RPMI8226 (cell line): ENCODE measurements at places on chromosomes 2 and 18.

DNA sequence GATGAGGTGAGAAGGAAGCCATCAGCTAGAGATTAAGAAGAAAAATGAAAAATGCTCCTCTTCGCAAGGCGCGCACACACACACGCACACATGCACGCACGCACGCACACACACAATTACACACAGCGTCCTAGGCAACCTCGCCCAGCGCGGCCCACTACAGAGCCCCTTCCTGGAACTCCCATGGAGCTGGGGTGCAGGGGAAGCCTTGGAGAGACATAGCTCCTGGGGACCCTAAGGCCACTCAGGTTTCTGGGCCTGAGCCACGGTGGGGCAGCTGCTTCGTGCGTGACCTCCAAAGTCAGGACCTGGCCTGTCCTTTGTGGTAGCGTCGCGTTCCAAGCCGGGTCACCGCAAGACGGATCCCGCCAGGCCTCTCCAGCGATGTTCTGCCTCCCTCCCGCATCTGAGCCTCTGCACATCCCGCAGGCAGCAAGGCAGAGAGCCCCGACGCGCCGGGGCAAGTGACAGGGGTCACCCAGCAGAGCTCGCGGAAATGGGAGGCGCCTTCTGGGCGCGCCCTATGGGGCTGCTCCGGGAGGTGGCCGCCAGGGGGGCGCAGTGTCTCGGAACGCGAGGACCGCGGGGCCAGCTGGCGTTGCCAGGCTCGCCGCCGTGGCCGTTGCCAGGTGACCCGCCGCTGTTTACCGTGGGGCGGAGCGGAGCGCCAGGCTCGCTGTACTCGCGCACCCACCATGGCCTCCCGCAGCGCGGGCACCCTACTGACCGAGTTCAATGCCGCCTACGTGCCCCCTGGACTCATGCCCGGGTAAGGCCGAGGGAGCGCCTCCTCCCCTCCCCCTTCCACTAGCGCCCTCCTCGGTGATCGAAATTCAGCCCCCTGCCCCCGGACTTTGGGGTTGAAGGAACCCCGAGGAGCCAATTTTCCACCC, 79.0 kb downstream of the CIB4 start:
- peak; percentile 77 for DNase-seq

DNA sequence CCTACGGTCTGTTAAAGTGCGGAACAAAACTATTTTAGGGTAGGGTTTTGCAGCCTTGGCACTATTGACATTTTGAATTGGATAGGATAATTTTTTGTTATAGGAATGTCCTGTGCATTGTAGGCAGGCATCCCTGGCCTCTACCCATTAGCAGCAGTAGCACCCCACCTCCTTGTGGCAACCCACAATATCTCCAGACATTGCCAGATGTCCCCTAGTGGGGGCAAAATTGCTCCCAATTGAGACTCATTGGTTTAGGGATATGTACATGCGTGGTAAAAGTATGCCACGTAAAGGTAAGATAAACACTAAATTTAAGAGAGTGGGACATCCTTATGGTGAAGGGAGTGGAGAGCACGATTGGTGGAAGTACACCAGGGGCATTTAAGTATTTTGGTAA, 4.6 kb downstream of the MIB1 start:
- peak; percentile 30 for DNase-seq

DNA sequence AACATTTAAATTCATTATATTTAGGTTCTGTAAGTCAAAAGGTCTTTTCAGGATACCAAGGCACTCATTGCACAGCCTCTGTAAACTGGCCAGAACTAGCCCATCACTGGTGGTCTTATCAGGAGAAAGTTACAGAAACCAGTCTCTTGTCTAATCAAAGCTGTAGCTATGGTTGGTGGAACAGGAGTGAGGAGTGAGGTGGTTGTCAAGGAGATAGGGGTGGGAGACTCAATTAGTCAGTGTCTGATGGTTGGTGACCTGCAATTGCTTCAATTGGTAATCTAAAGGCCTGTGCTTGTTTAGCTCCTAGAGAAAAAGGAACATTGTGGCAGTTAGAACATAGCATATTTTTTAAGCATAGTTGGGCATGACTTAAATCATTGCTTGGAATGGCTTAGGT, 458.6 kb upstream of the CDH2 start:
- DNase-seq = no peak

DNA sequence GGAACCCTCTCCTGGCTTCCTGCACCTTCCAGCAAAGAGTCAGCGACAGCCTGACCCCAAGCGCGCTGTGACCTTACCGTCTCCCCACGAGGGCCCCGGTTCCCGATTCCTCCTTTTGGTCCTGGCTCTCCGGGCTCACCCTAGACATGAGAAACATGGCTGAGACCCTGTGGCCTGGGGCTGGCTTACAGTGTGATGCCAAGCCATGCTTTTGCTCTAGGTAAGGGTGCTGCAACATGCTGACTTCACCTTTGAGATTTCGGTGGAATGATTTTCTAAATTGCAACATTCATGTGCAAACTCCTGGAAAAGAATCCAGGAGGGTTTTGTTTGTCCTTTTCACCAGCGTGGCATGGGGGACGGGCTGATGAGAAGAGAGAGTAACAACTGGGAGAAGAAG, 63.9 kb downstream of the COL6A3 start:
- DNase-seq = no peak

GRCh38 chr2:162300266-162300665, 18.2 kb downstream of the IFIH1 start:
- no peak for DNase-seq

DNA sequence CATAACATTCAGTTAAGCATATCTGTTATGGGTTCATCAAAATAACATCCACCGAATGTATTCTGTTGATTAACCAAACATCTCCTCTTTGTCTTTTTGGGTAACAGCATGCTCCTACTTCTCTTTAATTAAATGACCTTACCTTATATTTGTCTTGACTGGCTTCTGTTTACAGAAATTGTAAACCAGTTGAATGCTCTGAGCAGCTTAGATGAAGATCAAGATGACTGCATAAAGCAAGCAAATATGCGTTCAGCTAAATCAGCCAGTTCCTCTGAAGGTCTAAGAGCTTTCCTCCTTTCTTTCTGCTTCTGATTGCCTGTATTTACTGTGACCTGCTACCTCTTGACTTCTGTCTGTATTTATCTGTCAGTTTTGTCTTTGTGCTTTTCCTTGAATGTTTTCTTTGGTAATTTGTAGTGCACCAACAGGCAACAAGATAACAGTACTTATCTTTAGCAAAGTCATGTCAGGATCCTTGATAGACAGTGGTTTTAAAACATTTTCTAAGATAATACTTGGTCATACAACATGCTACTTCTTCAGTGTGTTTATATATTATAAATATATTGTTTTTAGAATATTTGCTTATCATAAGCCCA, 152.8 kb downstream of the EHBP1 start:
- no peak for DNase-seq

- DNase-seq = peak; percentile 15
Measured at GRCh38 chr2:105403783-105404698, 5.2 kb upstream of the FHL2 start.

- DNase-seq = no peak
Measured at GRCh38 chr18:37535968-37536367, 29.6 kb downstream of the CELF4 start.

GRCh38 chr2:203739351-203739750, 32.9 kb downstream of the CD28 start:
- no peak for DNase-seq

DNA sequence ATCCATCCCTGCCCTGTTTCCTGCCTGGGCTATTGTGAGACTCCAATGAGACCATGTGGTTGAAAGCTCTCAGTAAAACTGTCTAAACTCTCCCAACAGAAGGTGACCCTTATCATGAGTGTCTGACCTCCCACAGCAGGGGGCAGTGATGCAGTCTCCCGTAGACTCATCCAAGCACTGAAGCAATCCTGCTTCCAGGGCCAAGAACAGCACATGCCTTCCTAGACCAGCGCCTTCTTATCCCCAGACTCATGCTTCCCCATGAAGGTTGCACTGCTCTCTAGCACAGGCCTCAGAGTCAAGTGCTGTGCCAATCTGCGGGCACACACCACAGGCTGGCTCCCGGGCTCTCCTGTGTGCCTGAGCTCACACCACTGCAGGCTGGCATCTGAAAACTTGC, 112.3 kb downstream of the TNS1 start:
- DNase-seq = no peak

GRCh38 chr18:3808985-3809780, 359.2 kb downstream of the TGIF1 start:
- no peak for DNase-seq

DNA sequence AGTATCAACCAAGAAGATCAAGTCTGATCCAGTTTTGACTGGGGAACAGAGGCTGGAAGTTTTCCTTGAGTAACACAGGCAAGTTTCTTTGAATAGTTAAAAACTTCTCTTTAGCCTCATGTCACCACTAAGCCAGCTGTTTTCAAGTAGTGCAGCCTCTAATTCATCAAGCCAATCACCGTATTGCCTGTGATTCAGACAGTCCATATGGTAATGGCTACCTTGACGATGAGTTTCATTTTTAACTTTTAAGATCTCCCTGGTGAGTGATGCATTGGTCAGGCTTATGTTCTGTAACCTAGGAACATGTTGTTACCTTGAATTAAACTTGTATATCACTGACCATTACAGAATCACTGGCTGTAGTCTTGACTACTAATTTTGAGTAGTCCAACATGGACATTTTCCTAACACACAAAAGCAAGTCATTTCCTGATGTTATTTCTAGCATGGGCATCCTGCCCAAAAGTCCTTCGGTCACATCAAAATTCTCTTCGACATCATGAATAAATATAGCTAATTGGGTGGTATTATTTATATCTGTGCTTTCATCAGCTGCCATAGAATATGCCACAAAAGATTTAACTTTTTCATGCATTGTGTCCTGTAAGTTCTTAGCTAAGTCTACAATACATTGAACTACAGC, 238.8 kb upstream of the GCFC2 start:
- no peak for DNase-seq

GRCh38 chr2:230668939-230669303, 43.7 kb upstream of the CAB39 start:
- DNase-seq = no peak

GRCh38 chr2:38959938-38960608, 70.4 kb downstream of the ARHGEF33 start:
- peak; percentile 90 for DNase-seq

DNA sequence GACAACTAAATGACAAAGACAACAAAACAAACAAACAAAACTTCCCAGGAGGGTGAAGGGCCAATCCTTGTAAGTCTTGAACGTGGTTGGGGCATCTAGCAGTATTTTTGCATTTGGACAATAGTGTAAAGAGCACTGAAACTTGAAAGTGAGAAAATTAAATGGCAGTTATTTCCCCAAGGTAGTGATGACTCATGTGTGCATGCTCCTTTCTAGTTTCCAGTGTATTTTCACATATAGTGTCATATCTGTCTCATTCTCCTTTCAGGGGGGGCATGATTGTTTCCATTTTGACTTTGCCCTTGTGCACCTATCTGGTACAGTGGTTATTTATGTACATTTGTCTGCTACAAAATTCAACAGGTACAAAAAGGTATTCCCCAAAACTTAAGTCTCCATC, 39.5 kb downstream of the CERS6 start:
- no peak for DNase-seq

- no peak for DNase-seq
Measured at GRCh38 chr2:239913636-239914417, 111.3 kb downstream of the NDUFA10 start.

- no peak for DNase-seq
Measured at GRCh38 chr2:47078541-47079482, 76.3 kb downstream of the STPG4 start.

DNA sequence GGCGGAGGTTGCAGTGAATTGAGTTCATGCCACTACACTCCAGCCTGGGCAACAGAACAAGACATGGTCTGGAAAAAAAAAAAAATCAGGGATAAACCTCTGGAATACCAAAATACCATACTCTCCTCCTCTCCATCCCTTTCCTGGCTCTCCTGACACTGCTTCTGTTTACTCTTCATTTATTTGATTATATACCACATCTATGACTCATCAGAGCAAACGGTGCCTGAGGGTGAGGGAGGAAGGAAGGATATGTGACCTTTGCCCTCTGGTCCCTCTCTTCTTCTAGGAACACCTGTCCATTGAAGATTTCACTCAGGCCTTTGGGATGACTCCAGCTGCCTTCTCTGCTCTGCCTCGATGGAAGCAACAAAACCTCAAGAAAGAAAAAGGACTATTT, 30.0 kb downstream of the VIL1 start:
- no peak for DNase-seq

DNA sequence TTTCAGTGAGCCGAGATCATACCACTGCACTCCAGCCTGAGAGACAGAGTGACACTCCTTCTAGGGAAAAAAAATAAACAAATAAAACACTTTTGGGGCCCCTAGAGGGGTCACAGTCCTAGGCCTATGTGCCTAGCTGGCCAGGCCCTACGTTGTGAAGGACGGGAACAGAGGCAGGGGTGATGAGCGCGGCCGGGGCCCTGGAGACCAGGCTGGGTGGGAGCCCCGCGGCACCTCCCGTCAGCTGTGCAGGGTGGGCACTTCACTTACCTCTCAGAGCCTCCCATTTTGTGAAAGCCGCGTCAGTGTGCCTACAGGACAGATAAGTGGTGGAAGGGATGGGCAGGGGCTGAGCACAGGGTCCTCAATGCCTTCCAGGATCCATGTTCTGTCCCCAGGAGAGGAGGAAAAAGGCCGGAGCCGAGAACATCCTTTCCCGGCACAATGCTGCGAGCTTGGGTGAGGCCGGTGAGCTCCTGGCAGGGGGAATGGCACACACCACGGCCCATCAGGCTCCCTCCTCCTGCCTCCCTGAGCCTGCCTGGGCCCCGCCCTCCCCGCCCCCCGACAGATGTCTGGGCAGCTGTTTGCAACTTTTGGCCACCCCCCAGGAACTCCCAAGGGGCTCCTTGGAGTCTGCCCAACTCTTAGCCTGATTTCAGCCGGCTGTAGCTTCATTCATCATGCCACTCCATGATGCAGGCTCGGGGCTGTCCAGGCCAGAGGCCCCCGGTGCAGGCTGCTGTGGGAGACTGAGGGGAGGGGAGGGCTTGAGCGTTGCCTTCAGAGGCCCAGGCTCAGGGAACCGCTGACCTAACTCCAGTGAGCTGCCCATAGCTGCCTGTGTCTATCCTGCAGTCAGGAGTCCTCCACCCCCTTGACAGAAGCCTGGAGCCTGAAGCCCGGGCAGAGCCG, 196.5 kb downstream of the TFCP2L1 start:
- DNase-seq = no peak

DNA sequence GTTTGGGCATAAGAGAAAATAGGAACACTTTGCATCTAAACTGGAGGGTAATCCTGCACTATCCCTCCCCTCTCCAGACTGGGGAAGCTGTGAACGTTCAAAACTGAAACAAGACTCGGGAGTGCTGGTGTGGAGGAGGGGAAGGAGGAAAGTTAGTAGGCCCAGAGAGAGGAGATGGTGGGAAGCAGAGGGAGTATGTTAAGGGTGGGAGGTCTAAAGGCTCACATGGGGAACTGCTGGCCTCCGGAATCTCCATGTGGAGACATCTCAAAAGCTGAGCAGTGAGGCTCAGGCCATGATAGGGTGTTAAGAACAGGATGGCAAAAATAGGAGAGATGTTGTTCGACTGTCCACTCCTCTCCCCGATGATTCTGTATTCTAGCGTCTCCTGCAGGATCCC, 47.9 kb downstream of the ADD2 start:
- no peak for DNase-seq

- no peak for DNase-seq
Measured at GRCh38 chr2:143219266-143219665, 90.0 kb downstream of the ARHGAP15 start.
